ENCODE measurements at places on chromosomes 3 and 15.

- DNase-seq: no peak
Measured at GRCh38 chr3:106082616-106083015, 213.8 kb upstream of the CBLB start.

GRCh38 chr3:190183121-190183520, 62.4 kb upstream of the P3H2 start:
- peak; percentile 98 for DNase-seq

DNA sequence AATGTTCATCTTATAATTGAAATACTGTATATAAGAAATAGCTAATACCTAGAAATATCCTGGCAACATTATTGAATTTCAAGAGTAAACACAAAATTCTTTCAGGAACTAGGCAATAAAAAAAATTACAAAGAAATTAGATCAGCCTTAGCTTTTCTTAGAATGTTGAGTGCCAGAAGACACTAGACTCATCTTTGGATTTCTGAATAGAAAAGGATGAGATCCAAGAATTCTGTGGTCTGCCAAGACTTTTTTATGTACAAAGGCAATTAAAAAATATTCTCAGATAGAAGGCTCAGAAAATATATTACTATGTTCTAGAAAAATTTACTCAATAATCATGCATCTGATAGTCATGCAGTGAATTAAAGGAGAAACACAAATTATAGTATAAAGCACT, 294.5 kb upstream of the CDIN1 start:
- no peak for DNase-seq

DNA sequence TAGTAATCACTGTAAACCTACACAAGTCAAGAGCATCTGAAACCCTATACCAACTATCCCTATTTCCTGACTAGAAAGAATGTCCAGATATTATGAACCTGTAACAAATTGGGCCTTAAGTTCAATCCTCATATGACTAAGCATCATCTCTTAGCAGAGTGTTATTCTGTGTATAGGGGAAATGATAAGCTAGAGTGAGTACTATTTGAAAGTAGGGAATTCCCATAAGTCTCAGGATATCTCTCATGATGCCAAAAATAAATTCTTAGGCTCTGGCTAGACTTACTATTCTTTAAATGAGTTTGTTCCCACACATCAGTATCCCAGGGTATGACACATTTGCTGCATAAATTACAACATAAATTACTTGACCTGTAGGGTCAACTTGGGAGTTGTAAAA, 15.3 kb downstream of the MRPL47 start:
- DNase-seq: peak; percentile 18

GRCh38 chr15:33136353-33136752, 58.2 kb downstream of the FMN1 start:
- DNase-seq: no peak

DNA sequence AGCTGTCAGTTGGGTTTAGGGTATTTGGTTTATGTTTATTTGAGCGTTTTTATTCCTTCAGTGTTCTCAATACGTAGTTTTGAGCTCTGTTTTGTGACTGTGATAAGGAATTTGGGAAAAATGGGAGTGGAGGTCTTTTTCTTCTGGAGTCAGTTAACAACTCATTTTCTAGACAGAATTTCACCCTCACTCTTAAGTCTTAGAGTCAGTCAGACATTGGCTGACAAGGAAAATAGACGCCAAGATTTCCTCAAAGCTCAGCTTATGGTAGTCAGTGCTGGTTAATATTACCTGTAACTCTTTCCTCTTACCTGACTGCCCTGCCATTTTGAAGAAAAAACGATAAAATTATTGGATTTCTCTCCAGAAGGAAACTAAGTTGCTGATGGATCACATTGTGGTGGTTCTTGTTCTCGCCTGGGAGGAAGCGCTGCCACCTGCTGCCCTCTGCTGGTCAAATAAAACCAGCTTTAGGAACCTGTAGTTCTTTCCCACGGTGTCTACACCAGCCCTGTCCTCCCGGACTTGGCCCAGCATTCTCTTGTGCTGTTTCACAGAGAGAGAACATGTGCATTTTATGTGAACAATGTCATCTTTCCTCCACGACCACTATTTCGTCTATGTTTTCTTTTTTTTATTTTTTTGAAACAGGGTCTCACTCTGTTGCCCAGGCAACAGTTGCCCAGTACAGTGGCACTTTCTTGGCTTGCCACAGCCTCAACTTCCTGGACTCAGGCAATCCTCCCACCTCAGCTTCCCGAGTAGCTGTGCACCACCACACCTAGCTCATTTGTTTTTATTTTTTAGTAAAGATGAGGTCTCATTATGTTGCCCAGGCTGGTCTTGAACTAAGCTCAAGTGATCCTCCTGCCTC, 41.4 kb upstream of the UMPS start:
- peak; percentile 41 for DNase-seq

- no peak for DNase-seq
Measured at GRCh38 chr3:50617911-50618481, 1.0 kb downstream of the MAPKAPK3 start.

- no peak for DNase-seq
Measured at GRCh38 chr15:41981371-41982132, 9.2 kb upstream of the EHD4 start.

DNA sequence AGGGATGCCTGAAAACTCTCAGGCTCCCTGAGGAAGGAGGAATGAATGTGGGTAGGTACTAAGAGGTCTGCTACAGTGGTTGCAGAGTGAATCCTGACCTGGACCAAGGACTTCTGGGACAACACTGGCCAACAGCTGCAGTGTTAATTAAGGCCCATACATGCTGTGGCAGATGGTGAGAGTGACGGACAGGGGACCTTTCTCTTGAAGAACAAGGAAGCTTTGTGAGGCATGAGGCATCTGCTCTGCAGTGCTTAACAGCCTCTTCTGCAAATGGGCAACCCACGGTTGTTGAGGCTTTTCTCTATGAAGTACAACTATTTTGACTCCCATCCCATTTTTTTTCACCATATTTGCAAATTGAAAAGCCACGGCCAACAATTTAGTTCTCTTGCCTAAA, 26.6 kb upstream of the ACAN start:
- no peak for DNase-seq

DNA sequence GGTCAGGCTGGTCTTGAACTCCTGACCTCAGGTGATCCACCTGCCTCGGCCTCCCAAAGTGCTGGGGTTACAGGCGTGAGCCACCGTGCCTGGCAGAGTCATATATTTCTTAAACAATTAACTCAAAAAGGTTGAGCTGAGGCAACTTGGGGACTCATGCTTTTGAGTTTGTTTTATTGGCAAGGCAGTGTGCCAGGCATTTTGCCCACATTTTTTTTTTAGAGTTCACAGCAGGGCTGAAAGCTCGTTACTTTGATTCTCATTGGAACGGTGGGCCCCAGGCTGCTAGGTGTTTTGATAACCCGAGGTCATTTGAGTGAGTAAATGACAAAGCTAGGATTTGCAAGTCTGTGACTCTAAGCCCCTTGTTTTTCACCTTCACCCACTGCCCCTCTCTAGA, 76.2 kb downstream of the CCK start:
- no peak for DNase-seq

- no peak for DNase-seq
Measured at GRCh38 chr15:48795901-48796300, 15.0 kb downstream of the CEP152 start.

GRCh38 chr3:105328338-105328730, 38.4 kb upstream of the ALCAM start:
- DNase-seq: no peak

- no peak for DNase-seq
Measured at GRCh38 chr3:39388153-39388552, 5.0 kb downstream of the SLC25A38 start.

GRCh38 chr15:98996624-98997023, 11.0 kb downstream of the PGPEP1L start:
- DNase-seq: no peak

- DNase-seq: peak; percentile 98
Measured at GRCh38 chr3:98980915-98981596, 79.6 kb upstream of the DCBLD2 start.

- DNase-seq: no peak
Measured at GRCh38 chr3:150515210-150515609, 31.1 kb downstream of the SERP1 start.

All from astrocyte (in vitro differentiated cells and primary cell).